ENCODE measurements at places on chromosomes 5 and 9.

GRCh38 chr5:157269761-157270272, 3.9 kb downstream of the CYFIP2 start:
- DNase-seq: no peak

DNA sequence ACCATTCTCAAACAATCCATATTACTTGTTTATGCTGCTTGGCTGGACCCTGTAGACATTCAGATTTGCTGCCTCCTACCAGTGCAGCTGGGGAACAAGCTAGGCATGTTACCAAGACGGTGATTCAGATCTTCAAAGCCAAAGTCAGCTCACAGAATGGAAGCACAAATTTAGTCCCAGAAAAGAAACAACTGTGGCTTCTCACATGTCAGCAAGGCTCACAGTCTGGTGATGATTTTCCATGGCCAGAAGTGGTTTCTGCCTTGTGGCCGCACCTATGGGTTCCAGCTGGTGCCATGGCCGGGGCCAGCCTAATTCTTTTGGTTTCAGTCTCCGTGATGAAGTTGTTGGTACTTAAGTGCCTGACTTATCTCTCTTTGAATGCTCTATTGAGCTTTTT, 182.2 kb downstream of the TMC1 start:
- DNase-seq: peak; percentile 79

- no peak for DNase-seq
These were observed 15.7 kb downstream of the RFK start for GRCh38 chr9:76378367-76379073.

DNA sequence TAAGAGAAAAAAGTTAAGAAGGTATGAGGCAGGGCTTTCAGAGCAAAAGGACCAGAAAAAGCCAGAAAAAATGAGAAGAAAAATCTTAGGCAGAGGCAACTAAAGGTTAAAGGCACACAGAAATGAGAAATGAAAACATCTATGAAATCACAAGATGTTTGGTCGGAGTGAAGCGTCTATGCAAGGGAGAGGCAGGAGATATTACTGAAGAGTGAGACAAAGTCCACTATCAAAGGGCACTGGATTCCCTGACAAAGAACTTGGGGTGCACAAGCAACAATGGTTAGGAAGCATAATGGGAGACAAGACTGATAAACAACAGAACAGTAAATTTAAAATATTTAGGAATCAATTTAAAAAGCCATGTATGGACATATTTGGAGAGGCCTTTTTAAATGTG, 16.9 kb downstream of the PANK3 start:
- no peak for DNase-seq

DNA sequence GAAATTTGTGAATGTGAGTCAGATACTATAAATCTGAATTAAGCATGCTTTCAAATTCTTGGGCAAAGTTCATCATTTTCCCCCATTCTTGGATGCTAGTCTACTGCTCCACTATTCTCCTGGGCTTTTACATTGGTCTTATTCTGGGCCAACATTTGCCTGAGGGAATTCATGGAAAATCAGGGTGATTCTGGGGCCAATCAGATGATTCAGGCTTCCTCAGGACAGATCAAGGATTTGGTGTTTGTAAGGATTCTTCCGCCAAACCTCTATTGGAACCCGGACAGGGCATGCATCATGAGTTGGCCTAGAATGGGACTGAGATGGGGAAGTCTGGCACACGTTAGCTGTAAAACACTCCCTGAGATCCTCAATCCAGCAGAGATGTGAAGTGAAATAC, 113.8 kb downstream of the MEF2C start:
- DNase-seq: no peak

DNA sequence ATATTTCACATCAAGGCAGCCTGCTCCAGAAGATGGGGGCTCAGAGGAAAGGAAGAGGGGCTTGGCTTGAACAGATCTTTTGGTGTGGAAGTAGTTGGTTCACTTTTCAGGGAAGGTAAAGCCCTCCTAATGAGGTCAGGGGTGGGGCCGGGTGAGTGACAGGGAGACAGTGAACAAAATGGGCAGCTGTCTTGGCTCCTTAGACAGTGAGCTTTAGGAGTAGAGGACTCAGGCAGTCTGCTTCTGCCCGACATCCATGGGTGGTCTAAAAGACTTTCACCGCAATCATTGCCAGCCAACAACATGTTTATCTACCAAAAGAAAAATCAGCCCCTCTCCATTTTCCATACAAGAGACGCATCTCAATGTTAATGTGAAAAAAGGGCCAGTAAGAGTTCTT, 241.0 kb downstream of the EBF1 start:
- DNase-seq: no peak

DNA sequence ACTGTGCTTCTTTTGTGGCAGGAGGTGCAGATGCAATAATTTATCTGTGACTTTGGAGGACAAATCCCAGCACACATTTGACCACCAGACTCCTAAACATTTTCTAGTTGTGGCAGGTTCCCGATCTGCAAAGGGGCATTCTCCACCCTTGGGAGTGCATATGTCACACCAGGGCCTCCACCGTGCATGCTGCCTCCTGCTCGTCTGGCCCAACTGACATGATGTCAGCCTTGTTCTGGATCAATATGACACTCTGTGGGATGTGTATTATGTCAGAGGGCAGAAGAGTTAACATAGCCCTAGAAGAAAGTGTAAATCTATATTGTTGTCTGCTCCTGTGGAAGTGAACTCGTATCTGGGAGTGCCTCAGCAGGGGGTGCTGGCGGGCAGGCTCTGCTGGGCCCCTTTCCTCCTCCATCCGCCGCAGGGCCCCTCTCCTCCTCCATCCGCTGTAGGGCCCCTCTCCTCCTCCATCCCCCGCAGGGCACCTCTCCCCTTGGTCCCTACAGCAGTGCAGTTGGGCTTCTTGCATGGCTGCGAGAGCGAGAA, 97.7 kb upstream of the PPP1R26 start:
- DNase-seq: no peak

GRCh38 chr5:170297589-170298462, at the start of gene LCP2:
Gene LCP2 (minus strand): TSS chr5:170297777. CDS start chr5:170297611, 166 bp downstream.
- DNase-seq: peak; percentile 61

DNA sequence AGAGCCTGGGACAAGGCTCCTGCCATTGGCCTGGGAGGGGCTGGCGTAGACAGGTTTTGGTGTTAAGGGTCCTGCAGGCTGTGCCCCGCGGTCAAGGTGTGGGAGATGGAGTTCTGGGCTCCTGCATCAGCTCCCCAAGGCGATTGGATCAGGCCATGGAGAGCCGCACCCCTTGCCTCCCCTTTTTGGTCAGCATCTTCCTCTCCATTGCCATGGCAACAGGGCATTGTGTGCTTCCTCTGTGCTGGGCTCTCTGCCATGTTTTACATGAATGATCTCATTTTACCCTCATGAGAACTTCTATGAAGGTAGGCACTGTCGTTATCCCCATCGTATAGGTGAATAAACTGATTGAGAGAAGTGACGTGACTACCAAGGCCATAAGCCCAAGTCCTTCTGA, 344.3 kb upstream of the CLINT1 start:
- no peak for DNase-seq

- DNase-seq: no peak
These were observed 361.8 kb upstream of the ACTBL2 start for GRCh38 chr5:57844410-57844809.

DNA sequence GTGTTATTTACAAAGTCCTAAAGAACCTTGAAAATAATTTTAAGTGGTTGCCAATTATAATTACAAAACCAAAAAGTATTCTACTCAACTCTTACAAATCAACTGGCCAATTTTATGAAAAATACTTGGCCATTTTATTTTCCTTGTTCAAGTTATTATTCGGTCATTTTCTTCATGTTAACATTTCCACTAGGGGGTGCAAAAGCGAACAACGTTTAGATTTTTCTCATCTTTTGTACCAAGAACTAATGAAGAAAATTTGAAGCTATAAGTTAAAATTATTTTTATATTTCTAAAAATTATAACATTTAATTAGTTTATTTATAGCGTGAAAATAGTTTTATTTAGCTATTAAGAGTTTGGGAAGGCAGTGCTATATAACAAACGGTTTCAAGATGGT, 1453.3 kb downstream of the MAT2B start:
- no peak for DNase-seq

Measured in MM.1S (cell line).